NCI-H2227 treated with DMSO at 0.1 percent for 48 hours (cell line): ENCODE measurements at places on chromosomes 13 and 19.

DNA sequence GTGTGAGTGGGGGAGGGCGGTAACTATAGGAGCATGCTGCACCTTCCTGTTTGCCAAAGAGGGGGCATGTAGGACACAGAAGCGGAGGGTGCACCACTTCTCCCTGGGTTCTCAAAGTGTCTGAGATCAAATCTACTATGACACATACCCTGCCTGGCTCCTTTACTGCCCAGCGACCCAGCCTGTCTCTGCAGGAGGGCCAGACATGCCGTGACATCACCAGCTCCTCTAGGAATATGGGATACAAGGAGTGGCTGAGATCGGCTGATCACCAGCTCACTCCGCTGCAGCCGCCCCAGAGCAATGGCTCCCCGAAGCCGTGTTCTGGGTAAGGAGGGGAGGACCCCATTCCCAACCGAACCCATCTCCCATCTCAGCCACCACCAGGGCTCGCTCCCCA lies 16.4 kb upstream of the IGFL1 start:
- DNase-seq, result no peak

DNA sequence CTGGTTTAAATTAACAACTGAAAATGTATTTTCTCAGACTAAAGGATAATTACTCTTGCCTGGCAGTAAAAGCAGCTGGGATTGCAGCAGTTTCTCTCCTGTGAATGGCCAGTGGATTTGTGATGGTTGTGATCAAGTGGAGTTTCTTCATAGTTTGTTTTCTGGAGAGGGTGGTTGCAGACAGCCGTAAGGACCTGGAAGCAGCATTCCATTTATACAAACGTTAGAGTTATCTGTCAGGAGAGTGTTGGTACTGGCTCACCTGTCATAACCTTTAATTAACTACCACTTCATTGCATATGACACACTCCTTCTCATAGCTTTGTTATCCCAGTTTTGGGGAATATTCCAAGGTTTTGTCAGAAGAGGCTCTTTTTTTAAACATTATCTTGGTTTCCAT lies 258.4 kb upstream of the SLC10A2 start:
- DNase-seq, result no peak

- no peak for DNase-seq
These were observed 71.9 kb downstream of the TNFRSF19 start for GRCh38 chr13:23642110-23642509.

- DNase-seq, result no peak
These were observed 39.6 kb downstream of the LTBP4 start for GRCh38 chr19:40640744-40641143.

- peak; percentile 37 for DNase-seq
These were observed 1.2 kb upstream of the ENOX1 start for GRCh38 chr13:43787997-43788396.

GRCh38 chr13:87872813-87873212 lies 201.6 kb downstream of the SLITRK5 start:
- no peak for DNase-seq

GRCh38 chr19:12668932-12669269 lies 2.3 kb downstream of the WDR83 start:
- DNase-seq, result no peak

DNA sequence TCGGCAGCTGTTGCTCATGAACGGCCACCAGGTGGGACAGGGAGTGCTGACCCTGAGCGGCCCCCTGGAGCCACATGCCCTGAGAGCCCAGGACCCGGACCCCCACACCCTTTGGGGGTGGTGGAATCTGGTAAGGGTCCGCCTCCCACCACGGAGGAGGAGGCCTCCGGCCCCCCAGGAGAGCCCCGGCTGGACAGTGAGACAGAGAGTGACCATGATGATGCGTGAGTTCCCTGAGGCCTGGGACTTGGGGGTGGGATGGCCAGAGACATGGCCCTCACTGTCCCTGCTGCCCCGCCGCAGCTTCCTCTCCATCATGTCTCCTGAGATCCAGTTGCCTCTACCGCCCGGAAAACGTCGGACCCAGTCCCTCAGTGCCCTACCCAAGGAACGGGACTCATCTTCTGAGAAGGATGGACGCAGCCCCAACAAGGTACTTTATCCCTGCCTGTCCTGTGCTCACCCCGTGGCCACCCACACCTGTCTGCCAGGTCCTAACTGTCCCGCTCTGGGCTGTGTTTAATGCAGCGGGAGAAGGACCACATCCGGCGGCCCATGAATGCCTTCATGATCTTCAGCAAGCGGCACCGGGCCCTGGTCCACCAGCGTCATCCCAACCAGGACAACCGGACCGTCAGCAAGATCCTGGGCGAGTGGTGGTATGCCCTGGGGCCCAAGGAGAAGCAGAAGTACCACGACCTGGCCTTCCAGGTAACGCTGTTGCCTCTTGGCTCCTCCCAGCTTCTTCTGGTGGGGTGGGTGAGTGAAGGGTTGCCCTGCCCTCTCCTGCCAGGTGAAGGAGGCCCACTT lies 14.7 kb upstream of the PRR19 start:
- no peak for DNase-seq
